ENCODE measurements at places on chromosomes 2 and 18.
A peak's percentile ranks its signal among the peaks of the same experiment; 100 is the strongest.

GRCh38 chr2:240149943-240150784 is 9.7 kb upstream of the OTOS start:
- DNase-seq = peak; percentile 17

DNA sequence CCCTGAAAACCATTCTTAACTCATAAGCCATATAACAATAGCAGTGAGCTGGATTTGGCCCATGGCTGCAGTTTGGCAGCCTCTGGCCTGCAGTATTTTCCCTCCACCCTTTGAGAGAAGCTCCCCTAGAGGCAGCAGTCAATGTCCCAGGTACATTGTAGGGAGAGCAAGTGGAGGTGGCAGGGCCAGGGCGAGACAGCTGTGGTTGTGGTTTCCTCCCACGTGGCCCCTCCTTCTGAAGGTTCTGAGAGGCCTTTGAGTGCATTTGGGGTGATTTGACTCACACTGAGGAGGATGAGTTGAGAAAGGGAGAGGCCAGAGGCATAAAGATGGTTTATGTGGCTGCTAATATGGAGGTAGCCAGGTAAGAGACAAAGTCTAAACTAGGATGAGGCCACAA is 45.5 kb upstream of the LDAH start:
- no peak for DNase-seq

DNA sequence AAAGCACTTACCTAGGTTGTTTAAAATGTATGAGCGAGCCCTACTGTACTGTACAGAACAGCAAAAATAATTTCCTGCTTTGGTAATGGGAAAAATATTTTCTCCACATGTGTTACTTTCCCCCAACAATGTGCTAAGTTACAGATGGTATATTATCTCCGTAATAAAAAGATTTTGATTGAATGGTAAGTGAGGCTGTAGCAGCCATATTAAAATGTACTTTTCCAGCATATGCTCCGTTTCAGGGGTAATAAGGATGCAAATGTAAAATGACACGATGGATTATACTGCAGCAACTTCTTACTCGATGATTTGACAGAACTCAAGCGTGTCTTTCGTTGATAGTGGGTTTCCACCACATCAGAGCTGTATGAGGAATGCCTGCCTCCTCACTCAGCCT is 50.5 kb downstream of the OSBPL6 start:
- DNase-seq = no peak

- DNase-seq = no peak
Measured at GRCh38 chr18:5238371-5238976, 41.4 kb upstream of the AKAIN1 start.

- DNase-seq = no peak
Measured at GRCh38 chr18:74065366-74065765, 82.3 kb downstream of the FBXO15 start.

DNA sequence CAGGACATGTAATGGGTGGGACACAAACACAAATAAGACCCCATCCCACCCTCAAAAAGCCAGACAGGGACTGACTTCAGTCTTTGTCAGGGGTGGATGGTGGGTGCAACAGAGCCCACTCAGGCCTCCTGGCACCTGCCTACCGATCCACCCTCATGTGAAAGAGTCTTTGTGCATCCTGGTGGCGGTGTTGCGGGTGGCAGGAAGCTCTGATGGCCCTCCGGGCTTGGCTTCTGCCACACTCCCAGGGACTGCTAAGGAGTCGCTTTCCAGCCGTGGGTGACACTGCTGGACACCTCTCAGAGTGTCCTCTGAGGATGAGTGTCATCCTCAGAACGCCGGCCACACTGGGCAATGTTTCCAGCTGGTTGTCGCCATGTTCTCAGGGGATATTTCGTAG is 92.6 kb downstream of the LDLRAD4 start:
- no peak for DNase-seq

- no peak for DNase-seq
Measured at GRCh38 chr2:64792995-64793639, 139.4 kb upstream of the SERTAD2 start.

DNA sequence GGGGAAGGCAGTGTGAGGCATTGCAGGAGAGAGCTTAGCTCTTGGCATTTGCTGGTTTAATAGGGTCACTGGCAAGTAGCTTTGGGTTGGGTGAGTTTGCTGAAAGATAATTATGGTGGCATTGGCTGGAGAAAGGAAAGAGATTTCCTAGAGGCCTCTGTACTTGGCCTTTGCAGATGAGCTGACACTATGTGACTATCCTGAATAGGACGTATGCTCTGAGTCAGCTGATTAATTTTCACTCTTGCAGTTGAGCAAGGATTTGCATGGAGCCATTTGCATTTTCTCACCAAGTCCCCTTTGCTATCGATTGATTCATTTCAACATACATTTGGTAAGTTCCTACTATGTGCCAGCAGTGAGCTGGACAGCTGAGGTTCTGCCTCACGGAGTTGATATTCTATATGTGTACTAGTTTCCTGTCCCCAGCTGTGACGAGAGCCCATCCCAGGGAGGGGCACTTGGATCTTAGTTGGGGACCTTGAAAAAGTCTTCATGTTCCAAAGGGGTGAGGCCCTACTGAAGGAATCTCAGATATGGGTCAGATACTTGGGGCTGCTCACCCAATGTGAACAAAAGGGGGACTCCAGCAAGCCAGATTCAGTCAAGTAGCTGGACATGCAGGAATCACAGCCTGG is 245.7 kb downstream of the LOXHD1 start:
- no peak for DNase-seq

- no peak for DNase-seq
Measured at GRCh38 chr2:135882415-135882814, 6.2 kb upstream of the MCM6 start.

- peak; percentile 58 for DNase-seq
Measured at GRCh38 chr2:73053316-73054114, 18.0 kb downstream of the SFXN5 start.

DNA sequence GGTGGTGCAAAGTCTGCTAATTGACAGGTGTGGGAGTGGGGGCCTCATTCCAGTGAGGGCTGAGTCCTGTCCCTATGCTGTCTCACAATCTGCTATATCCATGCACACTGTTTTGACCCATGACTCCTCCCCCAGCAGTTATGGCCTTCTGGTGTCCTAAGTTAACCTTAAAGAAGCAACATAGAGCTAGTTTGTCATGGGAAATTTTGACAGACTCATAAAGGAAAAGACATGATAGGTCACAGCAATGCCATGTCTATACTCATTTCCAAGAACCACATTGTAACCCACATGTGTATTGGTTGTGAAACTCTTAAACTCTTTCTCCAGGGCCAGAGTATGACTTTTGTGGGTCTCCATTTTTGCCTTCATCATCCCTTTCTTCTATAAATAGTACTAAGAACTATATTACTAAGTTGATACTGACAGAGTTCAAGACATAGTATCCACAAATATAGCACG is 78.2 kb upstream of the SLC1A4 start:
- DNase-seq = no peak

All from amygdala (tissue), 56 donors.